ENCODE measurements at places on chromosomes 16 and 17. TPM values are rescaled to one million over a fixed set of nuclear protein-coding genes. Genes with fewer than 3 reads are reported as not detected.

The CCL8 gene
- not detected for total RNA-seq

- DNase-seq = no peak
- no peak overlapping the region for H3K4me3 ChIP-seq
- H3K36me3 ChIP-seq = no peaks in the 10 kb centered on the region
- no peaks in the 10 kb centered on the region for H3K27me3 ChIP-seq
- H3K27ac ChIP-seq = no peak overlapping the region
These were observed 7.8 kb downstream of the TMEM98 start for GRCh38 chr17:32935726-32936125.

The ETV4 gene
- total RNA-seq = 5.0 TPM

The FZD2 gene
- 12.9 TPM for total RNA-seq

The NPIPA8 gene
- not detected for total RNA-seq

GRCh38 chr16:48609652-48610029, 339 bp downstream of the N4BP1 start:
- no peak for DNase-seq
- peak overlapping the region; percentile 88 for H3K27ac ChIP-seq
- peaks cover 72% of the 10 kb centered on the region for H3K4me1 ChIP-seq
- no peaks in the 10 kb centered on the region for H3K27me3 ChIP-seq

DNA sequence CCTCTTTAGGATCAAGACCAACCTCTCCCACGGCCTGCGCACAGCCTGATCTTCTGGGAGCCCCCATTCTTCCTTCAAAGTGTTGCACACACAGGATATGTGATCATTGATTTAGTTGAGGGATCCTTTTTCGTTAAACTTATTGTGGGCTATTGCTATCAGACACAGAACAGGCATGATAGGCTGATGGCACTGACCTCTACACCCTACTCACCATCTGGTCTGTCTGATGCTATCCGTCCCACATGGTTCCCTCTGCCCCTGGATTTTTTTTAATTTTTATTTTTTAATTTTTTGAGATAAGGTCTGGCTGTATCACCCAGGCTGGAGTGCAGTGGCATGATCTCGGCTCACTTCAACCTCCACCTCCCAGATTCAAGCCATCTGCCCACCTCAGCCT, 19.2 kb upstream of the LITAF start:
- no peak overlapping the region for H3K27ac ChIP-seq
- no peak overlapping the region for H3K4me3 ChIP-seq
- H3K27me3 ChIP-seq = no peaks in the 10 kb centered on the region
- H3K4me1 ChIP-seq = peaks cover 12% of the 10 kb centered on the region

DNA sequence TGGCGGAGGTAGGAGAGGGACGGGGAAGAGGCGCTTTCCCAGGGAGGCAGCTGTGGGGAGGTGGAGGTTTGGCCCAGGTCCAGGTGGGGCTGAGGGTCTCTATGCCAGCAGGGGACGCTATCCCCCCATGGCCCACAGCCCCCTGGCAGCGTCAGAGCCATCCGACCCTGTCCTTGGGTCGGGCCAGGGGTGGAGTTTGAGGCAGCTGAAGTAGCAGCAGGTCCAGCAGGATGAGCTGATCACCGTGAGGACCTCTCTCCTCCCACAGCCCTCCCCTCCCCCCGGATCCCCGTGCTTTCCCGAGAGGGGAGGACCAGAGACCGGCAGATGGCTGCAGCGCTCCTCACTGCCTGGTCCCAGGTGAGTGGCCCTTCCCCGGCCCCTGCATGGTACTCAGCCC, 3.2 kb downstream of the ZNF205 start:
- no peaks in the 10 kb centered on the region for H3K27me3 ChIP-seq
- DNase-seq = no peak
- no peak overlapping the region for H3K27ac ChIP-seq

DNA sequence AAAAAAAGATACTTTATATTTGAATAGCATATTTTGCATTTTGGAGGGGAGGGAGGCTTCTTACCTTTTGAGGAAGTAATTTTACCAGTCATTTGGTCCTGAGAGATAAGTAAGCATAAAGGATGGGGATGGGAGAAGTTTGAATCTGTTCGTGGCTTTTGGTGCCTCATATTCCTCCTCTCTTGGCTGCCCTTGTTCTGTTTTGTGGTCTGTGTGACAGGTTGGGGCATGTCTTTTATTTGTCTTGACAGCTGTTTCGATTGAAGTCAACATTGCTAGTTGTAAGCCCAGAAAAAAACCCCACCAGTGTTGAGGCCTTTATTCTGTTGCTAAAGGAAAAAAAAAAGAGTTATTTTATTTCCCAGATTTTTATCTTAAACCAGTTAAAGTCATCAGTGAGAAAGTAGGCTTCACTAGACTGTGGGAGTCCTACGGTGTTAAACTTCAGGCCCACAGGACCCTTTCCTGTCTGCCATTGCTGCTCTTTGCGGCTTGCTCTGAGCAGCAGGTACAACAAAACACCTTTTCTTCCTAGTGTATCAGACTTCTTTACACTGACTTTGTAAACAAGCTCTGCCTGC, 11.4 kb downstream of the SLC7A6 start:
- H3K4me1 ChIP-seq = peaks cover 20% of the 10 kb centered on the region
- H3K27me3 ChIP-seq = no peaks in the 10 kb centered on the region
- DNase-seq = no peak
- no peak overlapping the region for H3K4me3 ChIP-seq
- peak overlapping the region; percentile 57 for H3K27ac ChIP-seq

DNA sequence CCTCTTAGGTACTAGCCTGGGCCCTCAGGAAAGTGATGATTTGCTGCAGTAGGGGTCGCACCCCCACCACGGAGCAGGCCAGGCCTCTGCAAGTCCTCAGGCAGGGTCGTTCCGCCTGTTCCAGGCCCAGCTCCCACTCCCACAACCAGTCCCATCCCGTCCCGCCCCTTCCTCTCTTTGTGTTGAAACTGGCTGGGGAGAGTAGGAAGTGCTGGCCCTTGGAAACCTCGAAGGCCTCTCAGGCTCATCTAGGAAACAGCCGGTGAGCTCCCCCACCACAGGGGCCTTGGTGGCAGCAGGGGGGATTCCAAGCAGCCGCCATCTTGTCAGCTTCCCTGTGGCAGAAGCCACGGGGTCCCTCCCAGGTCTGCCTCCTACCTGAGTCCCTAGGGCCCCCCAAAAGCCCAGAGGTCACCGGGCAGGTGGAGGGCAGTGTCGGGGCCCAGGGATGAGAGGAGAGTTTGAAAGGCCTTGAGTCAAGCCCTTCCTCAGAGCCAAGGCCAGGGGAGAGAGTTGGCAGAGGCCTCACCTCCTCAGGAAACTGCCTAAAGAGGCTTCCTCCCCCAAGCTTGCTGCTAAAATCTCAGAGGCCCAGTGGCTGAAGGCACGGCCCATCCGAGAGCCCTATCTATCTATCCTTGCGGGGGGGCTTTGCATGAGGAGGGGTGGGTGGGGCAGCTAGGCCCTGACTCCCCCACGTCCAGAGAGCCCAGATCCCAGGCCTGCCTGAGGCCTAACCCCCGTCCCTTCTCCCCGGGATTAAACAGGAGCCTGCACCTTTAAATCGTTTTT, 22.2 kb downstream of the MMP15 start:
- H3K4me3 ChIP-seq = no peak overlapping the region
- no peaks in the 10 kb centered on the region for H3K27me3 ChIP-seq
- no peaks in the 10 kb centered on the region for H3K36me3 ChIP-seq

DNA sequence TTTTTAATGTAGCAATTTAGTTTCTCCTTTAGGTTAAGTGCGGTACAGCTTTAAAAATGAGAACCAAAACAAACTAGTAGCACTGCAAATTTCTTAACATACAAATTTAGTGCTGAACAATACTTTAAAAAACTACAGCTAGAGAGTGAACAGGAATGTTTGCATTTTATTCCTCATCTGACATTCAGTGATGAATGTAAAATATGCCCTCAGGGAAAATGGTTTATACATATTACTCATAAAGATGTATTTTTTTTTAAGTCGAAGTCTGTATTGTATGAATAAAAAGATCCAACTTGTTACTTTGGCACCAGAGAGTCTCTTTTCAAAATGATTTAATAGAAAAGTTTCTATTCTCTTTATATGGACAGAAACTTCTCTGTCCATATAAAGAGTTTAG, 96.8 kb downstream of the BRIP1 start:
- H3K27me3 ChIP-seq = no peaks in the 10 kb centered on the region
- no peak for DNase-seq
- no peaks in the 10 kb centered on the region for H3K4me1 ChIP-seq
- H3K36me3 ChIP-seq = no peaks in the 10 kb centered on the region
- no peak overlapping the region for H3K4me3 ChIP-seq

Measured in upper lobe of left lung (tissue), 6 donors.